Stimulated activated CD4-positive, alpha-beta T cell treated with anti-CD3 and anti-CD28 coated beads, Interleukin-2, amount 100 ng/mL, for 24 hours (primary cell): ENCODE measurements at places on chromosomes 16 and 17.
A peak's percentile ranks its signal among the peaks of the same experiment; 100 is the strongest.

DNA sequence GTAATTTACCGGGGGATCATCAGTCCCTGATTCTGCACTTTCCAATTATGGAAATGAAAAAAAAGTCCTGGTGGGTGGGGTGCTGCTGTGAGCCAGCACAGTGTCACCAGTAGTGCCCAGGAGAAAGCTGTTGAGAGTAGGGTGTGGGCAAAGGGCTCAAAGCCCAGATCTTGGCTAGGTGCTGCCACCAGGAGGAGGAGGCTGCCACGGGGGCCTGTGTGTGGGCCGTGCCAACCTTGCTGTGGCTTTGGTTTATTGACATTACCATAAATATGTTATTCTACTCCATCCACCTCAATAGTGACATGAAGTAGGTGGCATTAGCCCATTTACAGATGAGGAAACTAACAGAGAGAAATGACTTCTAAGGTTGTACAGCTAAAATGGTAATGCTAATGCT is 6.7 kb upstream of the PRPSAP2 start:
- DNase-seq: no peak

- DNase-seq: no peak
Observed at GRCh38 chr16:70302745-70303144, 3.8 kb downstream of the DDX19B start.

DNA sequence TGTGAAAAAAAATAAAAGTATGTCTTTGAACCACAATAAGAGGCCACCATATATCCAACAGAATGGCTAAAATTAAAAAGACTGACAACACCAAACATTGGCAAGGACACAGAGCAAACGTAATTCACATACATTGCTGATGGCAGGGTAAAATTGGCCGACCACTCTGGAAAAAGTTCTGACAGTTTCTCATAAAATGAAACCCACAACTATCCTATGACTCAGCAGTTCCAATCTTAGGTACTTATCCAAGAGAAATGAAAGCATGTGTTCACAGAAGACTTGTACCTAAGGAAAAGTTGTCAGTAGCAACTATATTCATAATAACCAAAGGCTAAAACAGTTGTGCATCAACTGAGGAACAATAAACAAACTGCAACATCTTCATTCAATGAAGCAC is 357.3 kb upstream of the XYLT1 start:
- no peak for DNase-seq

GRCh38 chr17:5705876-5706576 is 121.7 kb upstream of the NLRP1 start:
- DNase-seq: no peak

DNA sequence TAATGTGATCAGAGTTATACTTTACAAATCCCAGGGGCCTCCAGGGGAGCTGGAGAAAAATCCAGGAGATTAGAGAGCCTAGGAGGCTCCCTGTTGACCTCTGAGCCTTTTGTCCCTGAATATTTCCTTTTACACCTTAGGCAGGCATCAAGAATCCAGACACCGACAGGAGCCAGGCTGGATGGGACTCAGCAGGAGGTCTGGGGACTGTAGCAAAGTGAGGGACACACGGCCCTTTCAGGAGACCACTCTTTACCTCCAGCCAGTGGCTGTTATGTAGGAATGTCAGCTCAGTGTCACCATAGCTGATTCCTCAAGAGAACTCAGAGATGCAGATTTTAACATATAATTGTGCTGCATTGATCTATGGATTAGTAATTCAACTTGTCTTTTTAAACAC is 198.4 kb downstream of the SHISA9 start:
- no peak for DNase-seq

DNA sequence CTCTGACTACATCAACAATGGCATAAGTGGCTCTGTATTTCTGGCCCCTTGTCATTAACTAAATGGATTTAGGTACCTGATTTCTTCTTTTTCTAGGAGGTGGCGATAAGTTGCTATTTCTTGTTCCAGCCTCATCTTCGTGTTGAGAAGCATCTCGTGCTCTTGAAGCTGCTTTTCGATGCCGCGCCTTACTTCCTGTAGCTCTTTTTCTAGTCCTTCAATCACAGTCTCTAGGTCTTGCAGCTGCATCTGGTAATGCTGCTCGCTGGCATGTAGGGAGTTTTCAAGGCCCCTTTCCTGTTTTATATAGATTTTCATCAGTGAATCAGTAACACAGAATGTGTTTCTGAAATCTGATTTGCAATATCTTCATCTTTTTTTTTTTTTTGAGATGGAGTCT is 5.1 kb downstream of the KRT222 start:
- no peak for DNase-seq

DNA sequence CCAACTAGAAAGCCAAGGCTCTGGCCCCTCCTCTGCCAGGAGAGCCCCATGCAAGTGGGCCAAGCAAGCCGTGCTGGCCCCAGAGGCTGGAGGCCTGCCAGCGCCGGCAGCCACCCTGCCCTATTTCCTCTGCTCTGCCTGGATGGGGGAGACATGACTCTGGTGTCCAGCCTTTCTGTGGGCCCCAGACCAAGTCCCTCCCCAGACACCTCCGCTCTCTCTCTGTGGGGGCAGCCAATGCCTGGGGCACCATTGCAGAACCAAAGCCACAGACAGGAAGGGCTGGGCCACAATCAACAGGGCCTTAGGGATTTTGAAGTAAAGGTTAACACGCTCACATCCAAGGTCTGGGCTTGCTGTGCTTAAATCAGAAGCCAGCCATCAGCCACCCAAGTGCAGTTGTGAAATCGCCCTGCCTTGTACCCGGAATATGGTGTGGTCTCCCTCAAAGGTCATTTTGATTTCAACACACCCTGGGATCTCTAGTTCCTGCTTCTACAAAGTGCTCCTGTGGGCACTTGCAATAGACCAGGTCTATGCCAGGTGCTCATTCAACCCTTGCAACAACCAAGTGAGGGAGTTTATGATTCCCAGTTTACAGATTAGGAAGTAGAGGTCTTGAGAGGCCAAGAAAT is 63.5 kb upstream of the TEX2 start:
- no peak for DNase-seq

GRCh38 chr16:29641561-29641960 is 21.5 kb upstream of the SPN start:
- no peak for DNase-seq

DNA sequence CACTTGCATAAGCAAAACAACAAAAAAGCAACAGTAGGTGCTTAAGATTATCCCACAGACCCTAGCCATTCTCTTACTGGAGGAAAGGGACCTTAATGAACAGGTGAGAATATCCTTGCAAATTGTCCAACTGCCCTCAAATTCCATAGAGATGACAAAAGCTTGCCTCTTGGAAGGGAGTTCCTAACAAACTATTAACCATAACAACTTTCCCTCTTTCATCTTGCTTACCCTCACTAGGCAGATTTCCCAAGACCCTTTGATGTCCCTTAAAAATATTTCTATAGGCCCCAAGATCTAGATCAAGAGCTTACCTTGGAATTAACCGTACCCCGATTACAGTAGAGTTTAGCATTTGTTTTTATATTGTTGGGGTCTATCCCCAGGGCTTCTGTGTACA is 21.8 kb downstream of the CNP start:
- DNase-seq: no peak

DNA sequence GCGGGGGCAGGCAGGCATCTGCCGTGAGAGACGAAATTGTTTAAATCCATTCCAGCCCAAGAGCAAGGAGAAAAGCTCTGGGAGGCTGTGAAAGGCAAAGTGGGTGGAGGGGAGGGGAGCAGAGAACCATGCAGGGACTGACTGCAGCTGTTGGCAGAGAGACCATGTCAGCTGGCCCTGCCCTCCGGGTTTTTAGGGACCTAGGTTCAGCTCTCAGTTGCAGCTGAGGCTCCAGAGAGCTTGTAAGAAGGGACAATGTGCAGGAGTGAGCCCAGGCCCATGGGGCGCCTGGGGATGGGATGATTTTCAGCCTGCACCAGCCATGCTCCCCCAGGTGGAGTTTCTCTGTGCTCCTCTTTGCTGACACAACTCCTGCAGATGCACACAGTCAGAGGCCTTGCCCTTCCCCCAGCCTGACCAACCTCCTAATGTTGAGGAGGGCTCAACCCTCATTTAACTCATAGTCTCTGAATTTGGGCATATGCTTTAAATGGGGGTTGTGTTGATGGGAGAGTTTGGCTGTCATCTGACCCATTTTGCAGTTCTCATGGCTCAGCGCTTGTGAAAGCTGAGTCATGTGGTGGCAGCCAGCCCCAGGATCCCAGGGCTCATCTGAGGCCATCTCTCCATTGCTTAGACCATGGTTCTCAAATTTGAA is 70.9 kb downstream of the PLXDC1 start:
- no peak for DNase-seq

- peak; percentile 78 for DNase-seq
Observed at GRCh38 chr17:74199306-74200092, 4.0 kb upstream of the RPL38 start.

- DNase-seq: no peak
Observed at GRCh38 chr17:33981711-33982601, 273.1 kb upstream of the CCL2 start.

DNA sequence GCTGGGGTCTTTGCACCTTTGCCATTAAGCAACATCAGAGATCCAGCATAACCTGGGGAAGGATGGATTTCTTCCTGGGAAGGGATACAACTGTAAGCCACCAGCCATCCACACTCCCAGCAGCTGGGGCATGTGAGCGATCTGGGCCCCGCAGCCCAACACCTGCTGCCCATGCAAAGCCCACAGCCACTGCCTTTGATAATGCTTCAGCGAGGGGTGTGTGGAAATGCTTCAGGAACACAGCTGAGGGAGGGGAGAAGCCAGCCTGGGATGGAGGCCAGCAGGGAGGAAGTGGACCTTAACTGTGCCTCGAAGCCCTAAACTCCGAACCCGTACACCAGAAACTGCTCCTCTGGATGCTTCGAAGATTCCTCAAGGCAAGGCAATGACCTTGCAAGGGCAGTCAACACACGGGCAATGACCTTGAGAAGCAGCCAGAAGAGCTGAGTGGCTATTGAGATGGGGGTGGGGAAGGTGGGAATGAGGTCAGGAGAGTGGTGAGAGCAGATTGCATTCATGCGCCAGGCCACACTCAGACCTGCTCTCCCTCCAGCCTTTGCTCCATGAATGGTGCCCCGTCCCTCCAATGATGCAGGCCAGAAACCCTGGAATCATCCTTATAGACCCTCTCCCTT is 49.1 kb downstream of the KATNIP start:
- DNase-seq: no peak

DNA sequence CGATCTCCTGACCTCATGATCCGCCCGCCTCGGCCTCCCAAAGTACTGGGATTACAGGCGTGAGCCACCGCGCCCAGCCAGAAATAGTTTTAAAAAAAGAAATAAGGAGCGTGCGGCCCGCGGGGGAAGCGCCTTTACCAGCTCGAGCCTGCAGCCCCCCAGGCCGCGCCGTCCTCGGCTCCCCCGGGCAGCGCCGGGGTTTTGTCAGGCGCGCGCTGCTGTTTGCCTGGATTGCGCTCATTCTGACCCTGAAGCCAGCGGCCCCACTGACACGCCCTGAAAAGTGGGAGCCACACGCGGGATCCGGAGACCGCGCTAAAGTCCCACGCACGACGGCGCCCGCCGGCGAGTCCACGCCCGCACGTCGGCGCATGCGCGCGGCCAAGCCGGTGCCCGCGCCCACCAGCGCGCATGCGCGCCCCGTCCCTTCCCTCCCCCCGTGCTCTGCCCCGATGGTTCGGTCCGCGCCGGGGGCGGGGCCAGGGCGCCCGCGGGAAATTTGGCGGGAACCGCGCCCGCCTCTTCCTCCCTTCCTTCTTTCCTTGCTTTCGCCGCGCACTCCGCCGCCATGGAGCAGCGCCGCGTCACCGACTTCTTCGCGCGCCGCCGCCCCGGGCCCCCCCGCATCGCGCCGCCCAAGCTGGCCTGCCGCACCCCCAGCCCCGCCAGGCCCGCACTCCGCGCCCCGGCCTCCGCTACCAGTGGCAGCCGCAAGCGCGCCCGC is at the start of gene CDT1:
Gene CDT1, plus strand, starts transcription at position 526 of the 724 bp plus-strand sequence. Its CDS starts 43 bp downstream, at position 569.
- DNase-seq: peak; percentile 87

DNA sequence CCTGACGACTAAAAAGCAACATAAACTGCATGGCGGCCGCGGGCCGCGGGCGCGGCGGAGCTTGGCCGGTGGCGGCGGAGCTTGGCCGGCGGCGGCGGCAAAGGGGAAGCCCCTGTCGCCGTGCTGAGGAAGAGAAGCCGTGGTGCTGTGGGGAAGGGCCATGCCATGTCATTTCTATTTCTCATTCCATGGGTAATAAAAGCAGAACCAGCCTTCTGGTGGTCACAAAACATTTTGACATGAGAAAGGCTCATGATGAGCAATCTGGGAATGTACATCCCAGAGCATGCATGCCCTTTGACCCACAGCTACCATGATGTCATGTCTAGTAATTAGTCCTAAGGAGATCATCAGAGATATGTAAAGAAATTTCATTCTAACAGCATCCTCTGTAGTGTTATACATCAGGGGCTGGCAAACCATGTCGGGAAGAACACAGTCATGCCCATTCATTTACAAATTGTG is 23.9 kb upstream of the HEATR6 start:
- DNase-seq: peak; percentile 30

DNA sequence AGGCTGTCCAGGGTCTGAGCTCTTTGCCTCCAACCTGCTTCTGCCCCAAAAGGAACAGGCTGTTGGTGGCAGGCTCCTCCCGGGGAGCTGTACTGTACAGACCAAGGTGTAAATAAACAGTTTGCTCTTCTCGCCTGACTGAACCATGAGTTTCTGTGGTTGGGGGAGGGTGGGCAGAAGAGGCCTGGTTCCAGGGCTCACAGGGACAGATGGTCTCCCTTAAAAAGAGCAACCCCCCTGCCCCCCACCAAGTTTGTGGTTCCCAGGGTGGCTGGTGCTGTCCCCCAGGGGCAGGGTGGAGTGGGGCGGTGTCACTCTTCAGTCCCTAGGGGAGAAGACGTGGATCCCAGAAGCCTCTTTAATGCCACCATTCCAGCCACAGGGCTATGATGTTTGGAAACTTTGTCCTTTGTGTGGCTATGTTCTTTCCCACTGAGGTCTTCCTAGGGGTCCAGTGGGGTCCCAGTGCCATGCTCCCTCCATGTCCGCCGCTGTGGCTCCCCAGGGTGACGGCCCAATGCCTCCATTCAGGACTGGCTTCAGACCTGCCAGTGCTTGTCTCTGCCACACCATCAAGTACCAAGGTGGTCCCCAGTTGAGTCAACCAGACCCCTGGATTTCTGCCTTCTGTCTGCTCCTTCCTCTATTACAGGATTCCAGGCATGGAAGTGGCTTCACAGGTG is 146.7 kb downstream of the RAB11FIP4 start:
- DNase-seq: no peak

DNA sequence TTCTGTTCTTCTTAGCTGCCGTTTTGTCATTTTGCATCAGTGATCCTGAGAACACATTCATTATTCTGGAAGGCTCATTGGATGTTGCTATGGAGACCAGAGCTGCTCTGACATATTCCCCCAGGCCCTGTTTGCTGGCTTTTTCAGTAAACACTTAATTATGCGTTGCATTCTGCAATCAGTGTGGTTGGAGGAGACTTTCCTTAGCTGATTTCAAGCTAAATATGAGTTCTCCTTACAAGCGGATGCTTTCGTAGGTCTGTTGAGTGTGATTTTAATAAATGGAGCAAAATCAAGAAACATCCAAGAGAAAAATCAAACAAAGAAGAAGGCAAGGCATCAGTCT is 38.2 kb upstream of the NUDT7 start:
- DNase-seq: no peak

GRCh38 chr17:39664581-39665561 is at the start of gene TCAP:
TSS of gene TCAP (plus strand) at chr17:39665349. CDS start at chr17:39665360, 11 bp downstream.
- no peak for DNase-seq
